ENCODE measurements at places on chromosomes 2 and 18.

DNA sequence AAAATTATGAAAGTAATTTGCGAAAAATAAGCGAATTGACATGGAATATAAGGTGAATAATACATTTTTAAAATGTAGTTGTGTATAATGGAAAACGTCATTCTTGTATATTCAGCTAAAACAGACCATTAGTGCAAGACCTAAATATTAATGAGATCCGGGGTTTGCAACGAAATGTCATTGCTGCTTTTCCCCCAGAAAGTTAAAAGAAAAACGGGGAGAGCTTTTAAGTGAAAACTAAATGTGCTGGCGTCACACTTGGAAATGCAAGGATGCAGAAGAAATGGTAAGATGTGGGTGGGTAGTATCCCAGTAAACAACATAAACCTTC lies 491 bp upstream of the SGO2 start:
- no peak for DNase-seq

- no peak for DNase-seq
Measured at GRCh38 chr18:10377956-10378355, 76.5 kb upstream of the APCDD1 start.

- no peak for DNase-seq
Measured at GRCh38 chr18:13809531-13810255, 14.3 kb upstream of the MC5R start.

DNA sequence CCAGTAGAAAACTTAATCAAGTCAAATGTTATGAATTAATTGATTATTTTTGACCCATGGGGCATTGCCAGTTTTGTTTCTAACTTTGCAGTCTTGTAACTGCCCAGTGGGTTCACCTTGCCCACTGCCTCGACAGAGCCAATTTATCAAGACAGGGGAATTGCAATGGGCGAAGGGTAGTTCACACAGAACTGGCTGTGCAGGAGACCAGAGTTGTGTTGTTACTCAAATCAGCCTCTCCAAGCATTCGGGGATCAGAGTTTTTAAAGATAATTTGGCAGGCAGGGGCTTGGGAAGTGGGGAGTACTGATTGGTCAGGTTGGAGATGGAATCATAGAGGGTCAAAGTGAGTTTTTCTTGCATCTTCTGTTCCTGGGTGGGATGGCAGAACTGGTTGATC lies 168.5 kb upstream of the COPS8 start:
- DNase-seq: no peak

DNA sequence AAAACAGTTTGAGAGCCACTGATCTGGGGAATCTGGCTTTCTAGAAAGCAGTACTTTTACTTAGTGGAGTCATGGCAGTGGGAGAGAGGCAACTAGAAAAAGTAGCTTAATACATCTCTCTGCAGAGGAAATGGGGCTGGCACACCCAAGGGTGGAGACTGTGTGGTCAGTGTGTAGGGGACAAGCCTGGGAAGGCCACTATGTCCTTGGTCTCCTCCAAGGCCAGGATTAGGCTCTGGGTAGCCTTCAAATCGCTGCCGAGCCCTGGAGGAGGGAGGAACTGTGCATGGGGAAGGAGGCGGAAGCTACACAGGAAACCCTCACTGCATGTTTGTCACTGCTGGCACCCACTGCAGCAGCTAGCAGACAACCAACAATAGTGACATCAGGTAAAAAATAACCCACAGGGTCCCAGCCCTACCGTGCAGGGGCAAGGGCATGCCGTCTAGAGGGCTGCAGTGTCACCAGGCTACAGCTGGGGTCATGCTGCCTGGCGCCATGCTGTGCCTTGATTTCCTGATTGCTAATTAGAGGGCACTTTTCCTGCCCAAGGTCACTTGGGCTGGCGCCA lies 34.8 kb downstream of the LBH start:
- peak; percentile 66 for DNase-seq

GRCh38 chr2:166361351-166362153 lies 14.2 kb downstream of the SCN9A start:
- peak; percentile 1 for DNase-seq

GRCh38 chr2:200223205-200223784 lies 83.2 kb upstream of the SPATS2L start:
- DNase-seq: no peak

Measured in CD4-positive, alpha-beta T cell (primary cell).